ENCODE measurements at places on chromosomes 6 and 20. TPM values are rescaled to one million over a fixed set of nuclear protein-coding genes. Genes with fewer than 3 reads are reported as not detected.

GRCh38 chr20:8647961-8648441 lies 420.9 kb upstream of the PLCB4 start:
- H3K36me3 ChIP-seq, result peaks cover 15% of the 10 kb centered on the region
- H3K4me3 ChIP-seq, result no peak overlapping the region
- H3K27me3 ChIP-seq, result no peaks in the 10 kb centered on the region
- H3K27ac ChIP-seq, result no peak overlapping the region

GDAP1L1 gene
- total RNA-seq, result 1.8 TPM

TMEM242 gene
- 11.7 TPM for total RNA-seq

- no peak for DNase-seq
- no peaks in the 10 kb centered on the region for H3K4me1 ChIP-seq
- no peaks in the 10 kb centered on the region for H3K36me3 ChIP-seq
- no peaks in the 10 kb centered on the region for H3K27me3 ChIP-seq
These were observed 438.5 kb upstream of the CITED2 start for GRCh38 chr6:139812939-139813338.

DNA sequence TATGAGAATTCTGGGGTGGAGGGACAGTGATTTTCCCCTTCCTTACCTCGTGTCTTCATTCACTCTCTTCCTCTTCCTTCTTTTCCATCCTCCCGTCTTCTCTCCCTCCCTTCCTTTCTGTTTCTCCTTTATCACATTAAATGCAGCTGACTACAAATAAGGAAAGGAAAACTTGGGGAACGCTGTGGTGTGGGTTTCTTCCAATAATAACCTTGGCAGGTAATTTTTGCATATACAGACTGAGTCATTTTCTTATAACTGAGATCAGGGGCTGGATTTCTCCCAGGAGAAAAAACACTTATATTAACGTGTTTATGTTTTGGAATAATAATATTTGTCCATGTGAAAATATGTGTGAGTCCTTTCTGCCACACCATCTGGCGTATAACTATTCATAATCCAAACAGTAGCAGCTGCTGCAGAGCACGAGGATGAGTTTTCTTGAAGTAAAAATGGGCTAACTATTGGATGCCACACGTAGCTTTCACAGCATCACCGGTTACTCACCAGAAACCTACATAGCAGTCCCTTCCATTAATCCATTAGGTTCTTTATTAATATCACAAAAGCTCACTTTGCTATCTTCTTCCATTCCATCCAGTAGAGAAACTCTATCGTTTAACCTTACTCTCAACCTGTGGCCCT lies 139.2 kb upstream of the SASH1 start:
- DNase-seq, result no peak
- H3K27me3 ChIP-seq, result peaks cover 14% of the 10 kb centered on the region
- peaks cover 8% of the 10 kb centered on the region for H3K36me3 ChIP-seq
- no peak overlapping the region for H3K4me3 ChIP-seq

- H3K27me3 ChIP-seq, result peaks cover 12% of the 10 kb centered on the region
- H3K4me3 ChIP-seq, result no peak overlapping the region
- no peaks in the 10 kb centered on the region for H3K36me3 ChIP-seq
- DNase-seq, result no peak
These were observed 6.0 kb downstream of the NOX3 start for GRCh38 chr6:155449450-155450239.

DNA sequence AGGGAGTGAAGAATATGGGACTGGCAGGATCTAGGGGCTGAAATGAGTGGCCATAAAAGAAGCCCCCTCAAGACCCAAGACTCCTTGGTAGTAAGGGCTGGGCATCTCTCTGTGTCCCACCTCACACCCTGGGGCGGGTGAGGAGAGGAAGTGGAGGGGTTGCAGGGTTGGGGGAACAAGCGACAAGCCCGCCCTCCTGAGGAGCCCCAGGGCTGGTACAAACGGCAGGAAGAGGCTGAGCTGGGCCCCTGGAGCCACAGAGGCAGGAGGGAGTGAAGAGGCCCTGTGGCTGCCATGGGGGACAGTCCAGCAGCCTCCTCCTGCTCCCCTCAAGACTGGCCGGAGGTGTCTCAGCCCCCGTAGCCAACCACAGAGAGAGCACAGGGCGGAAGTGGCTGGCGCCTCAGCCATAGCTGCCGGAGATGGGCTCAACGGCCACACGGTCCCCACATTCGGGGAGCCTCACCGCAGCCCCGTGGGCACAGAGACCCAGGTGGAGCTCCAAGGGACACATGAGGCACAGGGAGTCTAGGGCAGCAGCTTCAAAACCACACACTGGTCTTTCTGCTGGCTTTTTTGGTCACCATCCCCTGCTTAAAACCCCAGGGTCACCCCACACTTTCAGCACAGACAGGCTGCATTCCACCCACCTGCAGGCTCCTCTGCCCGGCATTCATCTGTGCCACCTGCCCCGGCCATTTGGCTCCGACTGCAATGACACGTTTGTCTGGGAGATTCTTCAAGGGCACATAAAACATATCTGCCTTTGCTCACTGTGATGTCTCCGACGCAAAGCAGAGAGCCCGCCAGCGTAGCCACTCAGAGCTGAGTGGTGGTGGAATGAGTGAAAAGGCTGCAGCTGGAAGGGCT lies 524 bp downstream of the C20orf203 start:
- H3K4me3 ChIP-seq, result no peak overlapping the region
- no peak for DNase-seq
- peaks cover 27% of the 10 kb centered on the region for H3K4me1 ChIP-seq

- no peaks in the 10 kb centered on the region for H3K36me3 ChIP-seq
- H3K27me3 ChIP-seq, result peaks cover 18% of the 10 kb centered on the region
- DNase-seq, result no peak
- H3K27ac ChIP-seq, result peak overlapping the region; percentile 8
- no peak overlapping the region for H3K4me3 ChIP-seq
- H3K4me1 ChIP-seq, result peaks cover 71% of the 10 kb centered on the region
These were observed 41.0 kb downstream of the C20orf203 start for GRCh38 chr20:32632461-32633354.

C6orf118 gene
- total RNA-seq, result 0.50 TPM

FAM110A gene
- total RNA-seq, result 26.7 TPM

DNA sequence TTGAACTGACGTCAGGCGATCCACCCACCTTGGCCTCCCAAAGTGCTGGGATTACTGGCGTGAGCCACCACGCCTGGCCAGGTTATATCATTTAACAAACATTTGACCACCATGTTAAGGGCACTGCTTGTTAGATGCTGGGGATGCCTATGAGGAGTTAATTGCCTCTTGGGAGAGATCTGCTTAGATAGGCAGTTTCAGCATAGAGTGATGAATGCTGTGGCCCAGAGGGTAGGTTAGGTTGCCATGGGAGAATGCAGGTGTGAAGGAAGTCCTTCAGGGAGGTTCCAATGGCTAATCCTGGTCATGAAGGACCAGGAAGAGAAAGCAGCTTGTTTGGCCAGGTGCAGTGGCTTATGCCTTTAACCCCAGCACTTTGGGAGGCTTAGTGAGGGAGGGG lies 17.0 kb downstream of the PHF20 start:
- DNase-seq, result no peak
- peak overlapping the region; percentile 48 for H3K27ac ChIP-seq
- peaks cover 3% of the 10 kb centered on the region for H3K4me1 ChIP-seq

NCOA6 gene
- total RNA-seq, result 53.9 TPM

DNA sequence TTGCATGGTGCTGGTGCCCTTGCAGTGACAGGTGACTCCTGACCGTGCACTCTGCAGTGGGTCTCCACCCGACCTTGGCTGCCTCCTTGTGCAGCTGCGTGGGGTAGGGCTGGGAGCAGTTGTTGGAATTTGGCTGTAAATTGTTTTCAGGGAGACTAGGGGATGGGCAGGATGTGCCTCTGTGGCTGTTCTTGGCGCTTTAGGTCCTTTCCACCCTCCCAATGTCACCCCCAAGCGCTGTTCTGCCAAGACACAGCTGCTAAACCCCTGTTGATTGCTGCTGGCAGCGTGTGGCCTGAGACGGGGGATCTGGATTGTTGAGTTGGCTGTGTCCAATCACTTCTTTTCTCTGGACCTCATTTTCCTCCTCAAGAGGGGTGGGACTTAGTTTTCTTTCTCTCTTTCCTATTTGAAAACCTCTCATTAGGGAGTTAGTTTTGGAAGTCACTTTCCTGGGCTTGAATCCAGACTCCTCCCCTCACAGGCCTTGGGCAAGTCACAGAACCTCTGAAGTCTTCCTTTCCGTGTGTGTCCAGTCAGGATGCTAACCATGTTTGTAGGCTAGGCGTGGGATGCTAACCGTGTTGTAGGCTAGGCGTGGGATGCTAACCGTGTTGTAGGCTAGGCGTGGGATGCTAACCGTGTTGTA lies 8.5 kb downstream of the IGF2R start:
- peak overlapping the region; percentile 7 for H3K27ac ChIP-seq
- H3K4me3 ChIP-seq, result no peak overlapping the region
- DNase-seq, result no peak
- peaks cover 74% of the 10 kb centered on the region for H3K4me1 ChIP-seq
- no peaks in the 10 kb centered on the region for H3K36me3 ChIP-seq

DNA sequence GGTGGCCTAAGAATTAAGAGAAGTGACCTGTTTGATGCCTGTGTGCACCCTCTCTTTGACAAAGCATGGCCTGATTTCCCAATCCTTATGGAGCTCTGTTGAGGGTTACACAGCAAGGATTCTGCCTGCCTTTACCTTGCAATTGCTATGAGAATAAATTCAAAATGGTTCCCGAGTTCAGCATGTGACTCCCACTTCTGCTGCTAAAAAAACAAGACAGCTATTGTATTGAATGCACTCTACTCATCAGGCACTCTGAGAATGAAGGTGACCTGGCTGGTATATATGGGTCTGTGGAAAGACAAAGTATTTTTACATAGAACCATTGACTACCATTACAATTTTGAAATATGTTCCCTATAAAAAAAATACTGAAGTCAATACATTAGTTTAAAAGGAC lies 190.3 kb downstream of the ATXN1 start:
- no peak overlapping the region for H3K4me3 ChIP-seq
- no peak for DNase-seq
- no peaks in the 10 kb centered on the region for H3K27me3 ChIP-seq

Measured in type B pancreatic cell (in vitro differentiated cells).